ENCODE measurements at places on chromosomes 5 and 9. TPM values are rescaled to one million over a fixed set of nuclear protein-coding genes. Genes with fewer than 3 reads are reported as not detected.

Gene LCN9
- total RNA-seq, result not detected

- no peaks in the 10 kb centered on the region for H3K4me1 ChIP-seq
- no peak for DNase-seq
- no peaks in the 10 kb centered on the region for H3K36me3 ChIP-seq
- H3K27me3 ChIP-seq, result no peaks in the 10 kb centered on the region
- no peak overlapping the region for H3K4me3 ChIP-seq
- H3K27ac ChIP-seq, result no peak overlapping the region
Measured at GRCh38 chr9:108050894-108051293, 561.3 kb upstream of the KLF4 start.

- H3K4me1 ChIP-seq, result no peaks in the 10 kb centered on the region
- no peaks in the 10 kb centered on the region for H3K27me3 ChIP-seq
- no peak overlapping the region for H3K4me3 ChIP-seq
- no peak for DNase-seq
- H3K27ac ChIP-seq, result no peak overlapping the region
Measured at GRCh38 chr9:27561685-27562084, 11.6 kb downstream of the C9orf72 start.

DNA sequence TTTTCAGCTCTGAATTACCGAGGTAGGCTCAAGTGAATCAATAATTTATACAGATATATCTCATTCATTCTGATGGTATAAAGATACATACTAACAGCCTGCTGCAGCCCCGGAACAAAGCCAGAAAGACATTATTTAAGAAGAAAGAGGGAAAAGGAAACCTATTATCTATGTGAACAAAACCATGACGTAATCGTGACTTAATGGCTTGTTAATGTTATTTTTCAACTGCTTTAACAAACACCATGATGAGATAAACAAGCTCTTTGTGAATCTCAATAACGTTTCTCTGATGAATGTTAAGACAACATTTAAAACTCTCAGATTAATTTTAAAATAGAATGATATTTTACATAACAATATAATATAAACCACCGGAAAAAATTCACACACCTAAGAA, 237.1 kb downstream of the SLF1 start:
- no peak overlapping the region for H3K4me3 ChIP-seq
- no peaks in the 10 kb centered on the region for H3K36me3 ChIP-seq
- no peaks in the 10 kb centered on the region for H3K27me3 ChIP-seq
- no peak for DNase-seq
- H3K27ac ChIP-seq, result no peak overlapping the region
- H3K4me1 ChIP-seq, result no peaks in the 10 kb centered on the region

DNA sequence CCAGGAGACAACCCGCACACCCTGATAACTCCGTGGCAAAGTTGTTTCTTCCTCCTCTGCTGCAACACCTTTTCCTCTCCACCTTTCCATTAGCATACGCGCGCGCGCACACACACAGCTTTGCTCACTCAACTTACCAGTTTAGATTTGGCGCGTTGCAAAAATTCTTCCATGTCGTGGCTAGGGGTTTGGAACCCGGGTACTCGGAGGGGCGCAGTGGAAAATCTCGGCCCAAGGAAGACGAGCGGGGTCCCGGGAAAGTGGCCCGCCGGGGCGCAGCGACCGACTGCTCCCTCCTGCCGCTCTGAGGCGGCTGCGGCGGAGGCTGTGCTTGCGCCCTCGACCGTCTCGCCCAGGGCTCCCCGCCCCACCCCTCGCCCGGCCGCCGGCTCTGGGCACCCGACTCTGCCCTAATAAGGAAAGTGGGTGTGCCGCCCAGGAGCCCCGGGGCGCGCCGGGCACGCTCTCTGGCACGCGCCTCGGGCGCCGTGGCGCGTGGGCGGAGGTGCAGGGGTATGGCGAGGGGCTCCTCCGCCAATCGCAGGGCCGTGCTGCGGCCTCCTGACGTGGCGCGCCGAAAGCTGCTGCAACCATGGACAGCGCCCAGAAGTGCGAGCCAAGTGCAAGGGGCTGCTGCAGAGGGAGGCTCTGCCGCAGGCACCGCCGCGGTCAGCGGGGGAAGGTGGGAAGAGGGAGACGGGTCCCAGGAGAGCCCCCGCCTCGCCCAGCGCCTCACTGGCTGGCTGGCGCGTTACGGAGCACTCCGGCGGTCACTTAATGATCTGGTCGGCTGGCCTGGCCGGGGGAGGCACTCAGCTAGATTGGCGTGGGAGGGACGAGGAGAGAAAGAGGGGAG, at the start of gene PRUNE2:
Gene PRUNE2, minus strand, starts transcription at position 324 of the 856 bp plus-strand sequence. Its CDS starts 151 bp downstream, at position 173.
- no peaks in the 10 kb centered on the region for H3K36me3 ChIP-seq
- no peak within 1 kb of the TSS for H3K27ac ChIP-seq
- no peaks in the 10 kb centered on the region for H3K4me1 ChIP-seq
- no peak for DNase-seq

Gene DND1
- total RNA-seq, result 5.5 TPM

DNA sequence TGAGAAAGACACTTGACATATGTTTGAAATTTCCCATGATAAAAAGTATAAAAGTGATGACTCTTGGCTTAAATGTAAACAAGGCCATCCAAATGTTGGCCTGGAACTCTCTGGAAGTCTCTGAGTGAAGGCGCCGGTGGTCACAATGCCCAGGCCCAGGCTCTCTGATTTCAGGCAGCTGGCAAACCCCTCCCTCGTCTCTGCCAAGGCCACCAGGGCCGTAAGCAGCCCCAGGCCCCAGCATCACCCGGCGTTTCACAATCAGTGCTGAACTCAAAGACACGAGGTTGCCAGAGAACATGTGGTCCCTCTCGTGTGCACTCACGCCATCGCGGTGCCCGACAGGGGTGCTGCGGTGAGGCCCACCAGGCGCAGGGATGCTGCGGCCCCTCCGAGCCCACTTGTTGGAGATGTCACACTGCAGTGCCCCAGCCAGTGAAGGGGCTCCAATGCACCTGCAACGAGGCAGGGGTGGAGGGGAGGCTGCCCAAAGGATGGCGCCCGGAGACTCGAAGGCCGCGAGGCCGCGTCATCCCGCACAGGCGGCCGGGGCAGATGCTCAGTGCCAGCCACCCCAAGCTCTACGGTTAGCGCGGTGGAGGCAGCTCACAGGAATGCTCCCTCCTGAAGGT, 15.0 kb downstream of the LPCAT1 start:
- H3K27ac ChIP-seq, result no peak overlapping the region
- DNase-seq, result no peak
- peaks cover 5% of the 10 kb centered on the region for H3K36me3 ChIP-seq
- no peaks in the 10 kb centered on the region for H3K27me3 ChIP-seq

Gene FGF18
- total RNA-seq, result 0.18 TPM

Gene PHF24
- total RNA-seq, result not detected

Gene DMRT3
- not detected for total RNA-seq

Gene FABP6
- not detected for total RNA-seq

Gene CDC20B
- total RNA-seq, result not detected

DNA sequence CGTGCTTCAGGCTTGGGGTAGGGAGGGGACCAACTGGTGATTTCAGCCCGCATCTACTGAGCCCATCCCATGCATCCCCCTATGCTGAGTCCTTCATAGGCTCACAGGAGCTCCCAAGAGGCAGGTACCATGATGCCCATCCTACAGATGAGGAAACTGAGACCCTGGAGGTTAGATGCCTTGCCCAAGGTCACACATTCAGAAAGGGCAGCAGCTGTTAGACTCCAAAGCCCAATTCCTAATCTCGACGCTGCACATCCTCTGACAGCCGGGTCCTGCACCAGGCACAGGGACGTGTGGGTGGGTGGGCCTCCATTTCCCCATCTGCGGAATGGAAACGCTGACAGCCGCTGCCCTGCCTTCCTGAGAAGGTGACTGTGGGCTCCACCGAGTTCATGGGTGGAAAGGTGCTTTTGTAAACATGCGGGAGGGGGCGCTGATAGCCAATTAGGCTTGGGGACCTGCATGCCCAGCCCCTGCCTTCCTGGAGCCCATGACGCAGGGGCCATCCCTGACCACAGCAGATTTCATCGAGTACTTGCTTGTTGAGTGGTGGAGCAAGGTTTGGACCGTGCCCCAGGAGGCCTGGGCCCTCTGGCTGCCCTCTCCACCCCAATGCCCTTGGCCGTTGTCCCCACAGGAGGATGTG, 2.2 kb downstream of the DNM1 start:
- H3K36me3 ChIP-seq, result no peaks in the 10 kb centered on the region
- H3K4me3 ChIP-seq, result no peak overlapping the region
- H3K27me3 ChIP-seq, result no peaks in the 10 kb centered on the region

GRCh38 chr9:132293145-132293721, 61.6 kb downstream of the SETX start:
- H3K36me3 ChIP-seq, result peaks cover 72% of the 10 kb centered on the region
- peak overlapping the region; percentile 9 for H3K27ac ChIP-seq

Gene SLC6A18
- total RNA-seq, result not detected

DNA sequence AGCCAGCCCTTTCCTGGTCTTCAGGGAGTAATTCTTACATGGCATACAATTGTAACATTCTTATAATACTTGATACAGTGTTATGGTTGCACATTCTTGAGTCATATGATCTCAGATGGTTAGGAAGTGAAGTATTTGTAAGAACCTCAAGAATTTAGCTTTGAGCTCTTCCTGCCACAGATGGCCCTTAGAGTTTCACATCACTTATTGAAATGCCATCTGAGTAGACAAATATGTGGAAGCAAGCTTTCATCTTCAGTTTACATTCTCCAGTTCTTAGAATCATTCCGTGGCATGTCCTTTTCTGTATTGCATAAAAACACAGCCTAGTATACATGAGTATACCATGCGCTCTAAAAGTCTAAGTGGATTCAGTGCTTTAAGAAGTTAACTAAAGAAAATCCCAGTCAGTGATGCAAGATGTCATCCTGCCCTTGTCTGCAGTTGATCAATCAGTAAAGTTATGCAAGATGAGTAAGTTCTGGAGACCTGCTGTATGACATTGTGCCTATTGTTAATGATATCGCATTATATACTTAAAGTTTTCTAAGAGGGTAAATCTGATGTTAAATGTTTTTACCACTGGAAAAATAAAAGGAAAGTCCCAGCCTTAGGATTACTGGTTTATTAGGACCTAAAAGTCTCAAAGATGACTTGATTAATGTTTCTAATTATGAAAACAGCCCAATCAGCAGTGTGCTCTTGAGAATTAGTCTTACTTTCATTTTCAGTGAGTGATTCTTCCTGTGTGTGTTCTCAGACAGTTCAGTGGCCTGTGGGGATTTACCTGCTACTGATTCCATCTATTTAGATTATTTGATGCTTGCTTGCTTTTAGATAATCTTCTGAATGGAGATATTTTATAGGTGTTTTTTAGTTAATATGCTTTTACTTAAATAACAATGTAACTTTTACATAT, 29.4 kb downstream of the RHOBTB3 start:
- H3K4me3 ChIP-seq, result peak overlapping the region; percentile 34
- DNase-seq, result no peak
- H3K27me3 ChIP-seq, result no peaks in the 10 kb centered on the region
- H3K27ac ChIP-seq, result peak overlapping the region; percentile 65
- peaks cover 23% of the 10 kb centered on the region for H3K4me1 ChIP-seq

GRCh38 chr5:168734620-168735300, 155.6 kb upstream of the PANK3 start:
- no peak overlapping the region for H3K27ac ChIP-seq
- no peaks in the 10 kb centered on the region for H3K36me3 ChIP-seq
- H3K27me3 ChIP-seq, result peaks cover 4% of the 10 kb centered on the region
- no peak overlapping the region for H3K4me3 ChIP-seq
- DNase-seq, result no peak

DNA sequence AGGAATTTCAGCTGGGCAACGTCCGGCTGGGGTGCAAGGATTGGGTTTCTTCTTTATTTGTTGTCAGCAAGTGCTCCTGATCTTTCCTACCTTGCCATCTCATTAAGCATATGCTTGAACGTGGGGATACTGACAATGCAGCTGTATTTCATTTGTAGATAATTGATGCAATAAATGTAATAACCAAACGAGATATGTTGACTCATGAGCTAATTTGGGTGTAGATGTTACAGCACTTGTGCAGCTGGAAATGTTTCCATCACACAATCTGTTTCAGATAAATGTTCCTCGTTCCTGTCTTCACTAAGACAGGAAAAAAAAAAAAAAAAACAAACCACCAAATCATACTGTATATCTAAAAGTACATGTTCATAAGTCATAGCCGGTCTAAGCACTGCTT, 123.8 kb downstream of the DMRT2 start:
- no peaks in the 10 kb centered on the region for H3K27me3 ChIP-seq
- DNase-seq, result no peak
- H3K36me3 ChIP-seq, result no peaks in the 10 kb centered on the region
- no peak overlapping the region for H3K4me3 ChIP-seq
- no peak overlapping the region for H3K27ac ChIP-seq

GRCh38 chr9:15138357-15138686, 168.7 kb downstream of the TTC39B start:
- DNase-seq, result no peak
- H3K27ac ChIP-seq, result no peak overlapping the region
- no peak overlapping the region for H3K4me3 ChIP-seq
- H3K4me1 ChIP-seq, result no peaks in the 10 kb centered on the region
- peaks cover 4% of the 10 kb centered on the region for H3K27me3 ChIP-seq
- H3K36me3 ChIP-seq, result no peaks in the 10 kb centered on the region

Measured in T-cell (primary cell).